Activated naive CD4-positive, alpha-beta T cell (primary cell): ENCODE measurements at places on chromosomes 1 and 21.

DNA sequence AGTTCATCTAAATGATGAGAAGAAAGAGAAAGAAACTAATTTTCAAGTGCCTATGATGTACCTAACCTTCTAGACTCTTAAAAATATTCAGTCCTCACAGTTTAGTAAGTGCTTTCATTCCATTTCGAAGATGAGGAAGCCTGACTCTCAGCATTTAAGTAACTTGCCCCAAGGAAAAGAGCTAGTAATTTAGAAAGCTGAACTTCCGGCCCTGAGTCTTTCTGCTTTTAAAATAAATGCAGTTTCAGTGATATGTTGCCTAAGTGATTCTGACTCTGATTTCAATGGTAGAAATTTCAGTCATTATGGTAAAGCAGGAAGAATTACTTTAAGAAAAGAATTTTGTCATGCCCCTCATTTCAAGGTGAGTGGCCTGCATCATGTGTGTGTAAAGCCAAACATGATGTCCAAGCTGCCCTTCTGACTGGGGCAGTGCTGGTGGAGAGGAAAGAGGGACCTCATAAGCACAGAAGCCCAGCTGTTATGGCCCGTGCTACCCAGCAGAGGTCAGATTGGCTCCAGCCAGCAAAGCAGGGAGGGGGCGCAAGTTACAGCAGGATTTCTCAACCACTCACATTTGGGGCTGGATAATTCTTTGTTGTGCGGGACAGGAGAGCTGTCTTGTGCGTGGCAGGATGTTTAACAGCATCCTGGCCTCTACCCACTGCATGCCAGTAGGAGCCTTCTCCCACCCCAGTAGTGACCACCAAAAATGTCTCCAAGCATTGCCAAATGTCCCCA is 10.7 kb downstream of the ATP1A4 start:
- no peak for DNase-seq

DNA sequence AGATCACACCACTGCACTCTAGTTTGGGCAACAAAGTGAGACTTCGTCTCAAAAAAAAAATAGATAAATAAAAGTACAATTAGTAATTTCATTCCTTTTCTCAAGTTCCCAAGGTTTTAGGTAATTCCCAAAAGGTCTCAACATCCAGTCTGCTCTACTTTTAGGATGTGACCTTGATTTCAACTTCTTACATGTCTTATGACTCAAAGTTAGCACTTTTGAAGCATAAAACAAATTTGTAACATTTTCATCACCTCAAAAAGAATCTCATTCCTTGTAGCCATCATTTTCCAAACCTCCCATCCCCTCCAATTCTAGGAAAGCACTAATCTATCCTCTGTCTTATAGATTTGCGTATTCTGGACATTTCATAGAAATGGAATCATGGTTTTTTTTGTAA is 32.2 kb downstream of the SNX27 start:
- no peak for DNase-seq

GRCh38 chr1:26728645-26729044 is 32.8 kb downstream of the ARID1A start:
- DNase-seq, result no peak

- no peak for DNase-seq
Observed at GRCh38 chr1:94218332-94218731, 19.1 kb downstream of the ARHGAP29 start.

- no peak for DNase-seq
Observed at GRCh38 chr1:244836584-244836983, 1.1 kb downstream of the COX20 start.

- DNase-seq, result no peak
Observed at GRCh38 chr21:15306271-15306670, 241.5 kb upstream of the NRIP1 start.

- DNase-seq, result no peak
Observed at GRCh38 chr1:33347650-33347992, 26.7 kb upstream of the A3GALT2 start.

GRCh38 chr1:89870998-89871397 is 50.2 kb downstream of the LRRC8D start:
- DNase-seq, result no peak

GRCh38 chr1:217027403-217028080 is 304.3 kb upstream of the ESRRG start:
- no peak for DNase-seq

GRCh38 chr1:99264201-99265021 is at the start of gene PLPPR4:
Gene PLPPR4, plus strand, starts transcription at chr1:99264492. Its CDS starts 102 bp downstream, at chr1:99264594.
- no peak for DNase-seq

GRCh38 chr1:155962599-155963211 is 15.6 kb downstream of the ARHGEF2 start:
- DNase-seq, result no peak

DNA sequence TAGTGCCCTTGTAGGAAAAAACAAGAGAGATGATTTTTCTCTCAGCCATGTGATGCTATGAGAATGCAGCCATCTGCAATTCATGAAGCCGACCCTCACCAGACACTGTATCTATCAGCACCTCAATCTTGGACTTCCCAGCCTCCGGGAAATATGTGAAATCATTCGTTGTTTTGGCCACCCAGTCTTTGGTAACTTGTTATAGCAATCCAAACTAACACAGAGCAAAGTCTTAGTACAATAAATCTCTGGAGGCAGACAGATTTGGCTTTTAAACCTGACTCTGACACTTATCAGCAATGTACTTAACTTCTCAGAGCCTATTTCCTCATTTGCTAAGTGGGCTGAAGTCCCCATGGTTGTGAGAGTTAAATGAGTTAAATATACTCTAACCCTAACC is 5.1 kb upstream of the MED18 start:
- no peak for DNase-seq

DNA sequence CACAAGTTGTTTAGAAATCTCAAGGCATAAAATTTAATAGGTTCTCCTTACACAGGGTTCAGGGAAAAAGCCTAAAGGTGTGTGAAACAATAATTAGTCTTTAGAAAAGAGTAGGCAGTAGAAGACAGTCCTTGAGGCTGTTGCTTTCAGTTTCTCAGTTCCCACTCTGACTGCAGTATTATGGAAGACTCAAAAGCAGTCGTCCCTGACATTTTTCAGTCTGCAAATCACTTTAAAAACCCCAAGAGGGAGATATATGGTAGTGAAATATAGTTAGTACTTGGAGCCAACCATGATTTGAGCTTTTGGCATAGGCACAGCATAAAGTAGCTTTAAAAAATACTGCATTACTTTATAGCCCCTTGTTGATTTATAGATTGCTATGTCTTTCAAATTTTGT is 299.7 kb downstream of the OLFM3 start:
- no peak for DNase-seq
